Fibroblast of skin of left biceps (primary cell): ENCODE measurements at places on chromosomes 4 and X.

- DNase-seq: no peak
These were observed 220.2 kb upstream of the UGT8 start for GRCh38 chr4:114378305-114378903.

- no peak for DNase-seq
These were observed 96.5 kb downstream of the GATB start for GRCh38 chr4:151664289-151664688.

DNA sequence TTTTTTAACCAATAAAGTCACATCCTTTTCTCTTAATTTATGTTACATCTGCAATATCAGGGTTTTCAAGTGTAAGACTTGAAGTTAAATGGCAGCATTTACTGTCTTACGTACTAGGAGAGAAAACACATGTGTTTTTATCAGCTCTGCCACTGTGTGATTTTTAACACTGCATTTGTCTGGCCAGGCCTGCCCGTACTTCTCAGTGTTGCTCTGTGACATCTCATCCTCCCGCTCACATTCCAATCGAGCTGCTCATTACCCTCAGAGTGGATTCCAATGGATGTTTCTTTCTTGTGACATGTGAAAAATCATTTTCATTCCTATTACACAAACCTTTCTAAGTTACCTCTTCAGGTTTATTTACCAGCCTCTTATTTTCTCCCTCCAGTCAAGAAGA is 420.3 kb downstream of the FAT4 start:
- peak; percentile 78 for DNase-seq

DNA sequence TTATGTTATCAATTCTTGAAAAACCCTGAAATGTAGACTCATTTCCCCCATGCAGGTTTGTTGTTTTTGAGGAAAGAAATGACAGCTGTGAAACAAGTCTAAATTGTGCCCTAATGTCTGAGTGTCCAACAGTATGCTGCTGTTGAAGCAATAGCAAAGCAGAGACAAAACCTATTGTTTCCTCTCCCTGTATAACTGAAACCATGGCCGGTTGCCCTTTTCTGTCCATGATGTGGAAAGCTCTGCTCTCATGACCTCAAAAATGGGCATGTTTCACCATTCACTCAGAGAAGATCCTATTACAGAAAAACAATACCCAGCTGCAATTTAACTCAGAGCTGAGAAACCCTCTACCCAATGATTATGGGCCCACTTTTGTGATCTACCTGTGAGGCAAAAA is 312.6 kb upstream of the FTHL17 start:
- DNase-seq: no peak

DNA sequence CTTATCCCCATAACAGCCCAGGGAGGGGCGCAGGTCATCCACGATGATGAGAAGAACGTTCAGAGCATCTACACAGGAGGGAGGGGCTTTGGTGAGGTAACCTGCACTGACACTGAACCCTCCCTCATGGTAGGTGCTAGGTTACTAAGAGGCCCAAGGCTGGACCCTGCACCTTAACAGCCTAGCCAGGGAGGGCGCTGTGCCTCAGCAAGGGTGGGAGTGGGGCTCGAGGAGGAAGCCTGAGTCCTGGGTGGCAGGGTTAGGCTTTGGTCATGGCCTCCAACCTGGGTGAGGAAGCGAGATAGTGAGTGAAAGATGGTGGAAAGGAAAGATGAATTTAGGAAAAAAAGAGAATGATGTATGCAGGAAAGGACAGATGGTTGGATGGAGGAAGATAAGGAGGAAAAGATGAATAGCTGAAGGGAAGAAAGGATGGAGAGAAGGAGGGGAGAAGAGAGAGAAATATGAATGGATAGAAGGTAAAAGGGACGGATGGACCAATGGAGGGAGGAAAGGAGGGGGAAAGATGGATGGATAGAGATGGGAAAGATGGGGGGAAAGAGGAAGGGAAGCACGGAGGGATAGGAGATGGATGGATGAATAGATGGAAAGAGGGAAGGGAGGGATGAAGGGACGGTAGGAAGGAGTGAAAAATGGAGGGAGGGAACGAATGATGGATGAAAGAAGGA is 736 bp downstream of the IDS start:
- no peak for DNase-seq

GRCh38 chr4:81508411-81509185 is 36.9 kb upstream of the RASGEF1B start:
- no peak for DNase-seq

DNA sequence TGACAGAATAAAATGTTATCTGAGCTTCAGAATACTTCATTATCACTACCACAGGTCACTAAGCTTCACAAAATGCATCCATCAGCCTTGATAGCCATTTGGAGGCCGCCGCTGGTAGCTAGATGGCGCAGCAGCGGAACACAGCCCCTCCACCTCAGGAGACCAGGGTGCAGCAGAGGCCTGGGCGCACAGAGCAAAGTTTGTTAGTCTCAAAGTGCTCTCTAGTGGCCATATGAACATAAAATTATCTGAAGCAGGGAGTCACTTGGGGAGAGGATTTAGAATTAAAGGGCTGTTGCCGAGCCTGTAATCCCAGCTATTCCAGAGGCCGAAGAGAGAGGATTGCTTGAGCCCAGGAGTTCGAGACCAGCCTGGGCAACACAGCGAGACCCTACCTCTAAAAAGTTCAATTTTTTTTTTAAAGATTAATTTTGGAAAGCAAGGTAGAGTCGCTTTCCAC is 8.1 kb upstream of the DCTD start:
- DNase-seq: peak; percentile 54

DNA sequence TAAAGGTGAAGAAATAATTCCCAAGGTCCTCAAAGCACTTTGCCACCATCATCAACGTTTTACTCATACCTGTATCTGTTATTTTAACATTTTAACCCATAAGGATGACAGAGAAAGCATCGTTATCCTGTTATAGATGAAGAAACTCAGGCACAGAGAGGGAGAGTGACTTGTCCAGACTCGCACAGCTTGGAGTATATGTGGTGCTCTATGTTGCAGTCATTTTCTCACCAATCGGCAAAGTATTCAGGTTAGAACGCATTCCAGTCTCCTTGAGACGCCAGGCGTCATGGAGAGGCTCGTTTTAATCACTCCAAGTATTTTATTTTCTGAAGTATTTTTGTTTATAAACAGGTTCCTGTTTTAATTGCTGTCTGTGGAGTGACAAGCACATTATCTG is 73.5 kb downstream of the IRF2 start:
- no peak for DNase-seq

GRCh38 chr4:34718576-34719245 is 1525.6 kb downstream of the ARAP2 start:
- DNase-seq: no peak

GRCh38 chrX:20567108-20567507 is 300.4 kb upstream of the RPS6KA3 start:
- DNase-seq: no peak

- no peak for DNase-seq
These were observed 47.2 kb downstream of the UGT2B11 start for GRCh38 chr4:69167300-69167699.

GRCh38 chr4:86549163-86549788 is 44.8 kb upstream of the PTPN13 start:
- DNase-seq: no peak

GRCh38 chrX:57918750-57919436 is 8.6 kb upstream of the ZXDA start:
- DNase-seq: no peak

- no peak for DNase-seq
These were observed 59.4 kb upstream of the SLC7A11 start for GRCh38 chr4:138301536-138301935.

DNA sequence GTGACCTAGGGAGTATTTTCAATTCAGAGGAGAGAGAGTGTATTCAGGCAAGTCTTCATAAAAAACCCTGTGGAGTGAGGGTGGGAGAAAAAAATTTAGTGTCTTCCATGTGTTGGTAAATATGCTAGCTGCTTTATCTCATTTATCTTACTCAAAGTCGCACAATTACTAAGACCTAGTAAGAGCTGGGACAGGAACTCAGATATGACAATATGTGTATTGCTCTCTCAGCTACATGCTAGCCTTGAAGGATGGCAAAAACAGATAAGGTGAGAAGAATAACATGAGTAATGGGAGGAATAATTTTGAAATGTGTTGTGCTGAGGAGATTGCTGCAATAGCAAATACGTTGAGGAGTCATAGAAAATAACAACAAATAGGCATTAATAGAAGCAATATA is 458.6 kb downstream of the SH2D1A start:
- DNase-seq: no peak

GRCh38 chr4:3683744-3684421 is 82.3 kb upstream of the ADRA2C start:
- DNase-seq: no peak

DNA sequence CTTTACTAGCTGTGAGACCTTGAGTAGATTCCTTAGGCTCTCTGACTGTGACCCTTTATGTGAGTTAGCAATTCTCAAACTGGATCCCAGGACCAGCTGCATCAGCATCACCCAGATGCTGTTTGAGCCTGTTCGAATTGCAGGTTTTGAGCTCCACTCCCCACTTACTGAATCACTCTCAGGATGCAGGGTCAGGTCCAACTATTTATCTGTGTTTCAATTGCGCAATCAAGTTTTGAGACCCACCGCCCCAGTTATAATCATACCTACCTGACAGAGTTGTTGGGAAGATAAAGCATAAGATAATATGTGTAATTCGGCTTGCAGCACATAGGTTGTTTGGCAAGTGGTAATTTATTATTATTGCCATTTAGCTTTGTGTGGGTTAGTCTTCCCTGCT is 155.8 kb upstream of the DGKK start:
- no peak for DNase-seq

GRCh38 chrX:150569155-150569477 is 695 bp downstream of the MTM1 start:
- no peak for DNase-seq

DNA sequence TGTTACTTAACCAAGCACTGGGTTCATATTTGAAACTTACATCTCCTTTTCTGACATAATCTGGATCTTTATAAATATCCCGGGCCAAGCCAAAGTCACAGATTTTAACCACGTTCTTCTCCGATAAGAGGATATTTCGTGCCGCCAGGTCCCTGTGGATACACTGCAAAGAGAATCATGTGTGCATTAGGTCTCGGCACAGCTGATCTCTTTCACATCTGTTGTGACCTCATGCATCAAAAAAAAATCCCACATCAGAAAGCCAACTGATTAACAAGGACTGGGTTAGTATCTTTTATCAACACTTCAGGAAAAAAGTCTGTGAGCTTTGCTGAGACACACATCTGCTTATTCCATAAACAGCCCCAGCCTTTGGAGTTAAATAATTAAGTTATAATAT is 35.5 kb downstream of the KDR start:
- no peak for DNase-seq

- peak; percentile 75 for DNase-seq
These were observed 66.9 kb downstream of the GALNTL6 start for GRCh38 chr4:171880136-171880535.

DNA sequence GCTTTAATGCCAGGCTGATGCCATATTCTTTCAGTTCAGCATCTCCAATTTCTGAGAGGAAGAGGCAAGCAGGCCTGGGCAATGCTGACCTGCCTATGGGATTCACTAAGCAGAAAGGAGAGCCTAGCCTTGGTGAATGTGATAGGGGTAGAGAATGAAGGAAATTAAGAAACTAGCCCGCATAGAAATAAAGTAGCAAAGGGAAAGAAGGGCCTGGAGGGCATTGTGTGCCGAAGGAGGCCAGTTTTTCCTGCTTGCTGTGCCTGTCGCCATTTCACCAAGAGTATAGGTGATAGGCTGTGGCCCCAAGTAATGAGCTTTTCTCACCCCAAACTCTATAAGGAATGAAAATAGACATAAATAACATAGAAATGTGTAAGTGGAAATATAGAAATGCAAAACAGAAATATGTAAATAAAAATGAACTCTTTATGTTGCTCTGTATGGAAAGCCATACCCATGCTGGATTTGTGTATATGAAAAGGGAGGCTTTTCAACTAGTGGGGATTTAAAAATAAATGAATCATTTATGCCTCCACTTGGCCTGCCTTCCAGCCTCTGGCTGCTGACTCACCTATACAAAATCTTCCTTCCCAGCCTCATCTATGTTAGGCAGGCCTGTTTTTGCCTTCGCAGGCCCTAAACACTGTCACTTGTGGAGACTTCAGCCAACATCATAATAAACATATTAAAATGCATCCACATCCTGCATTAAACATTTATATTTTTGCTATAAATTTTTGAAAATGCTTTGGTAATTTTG is 5.1 kb upstream of the OCRL start:
- DNase-seq: no peak

GRCh38 chrX:71992711-71993110 is 82.1 kb downstream of the NHSL2 start:
- DNase-seq: no peak

DNA sequence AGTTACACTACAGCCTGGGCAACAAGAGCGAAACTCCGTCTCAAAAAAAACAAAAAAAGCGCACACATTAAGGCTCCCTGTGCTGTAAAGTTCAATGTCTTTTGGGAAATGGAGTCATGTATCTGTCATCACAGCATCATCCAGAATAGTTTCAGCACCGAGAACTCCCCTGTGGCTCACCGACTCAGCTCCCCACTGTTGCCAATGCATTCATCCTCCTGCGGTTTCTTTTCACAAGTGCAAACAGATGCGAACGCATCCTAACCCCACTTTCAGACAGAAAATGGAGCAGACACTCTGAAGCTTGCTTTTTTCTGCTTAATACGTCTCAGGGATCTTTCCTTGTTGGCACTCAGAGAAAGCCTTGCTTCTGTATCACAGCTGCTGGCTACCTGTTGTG is 13.8 kb upstream of the SH3TC1 start:
- DNase-seq: peak; percentile 86

- no peak for DNase-seq
These were observed 1.4 kb downstream of the AFAP1 start for GRCh38 chr4:7938266-7938608.

GRCh38 chr4:67522851-67523671 is 22.2 kb downstream of the CENPC start:
- DNase-seq: no peak

- DNase-seq: no peak
These were observed 193.3 kb downstream of the ANKRD50 start for GRCh38 chr4:124519196-124519595.

DNA sequence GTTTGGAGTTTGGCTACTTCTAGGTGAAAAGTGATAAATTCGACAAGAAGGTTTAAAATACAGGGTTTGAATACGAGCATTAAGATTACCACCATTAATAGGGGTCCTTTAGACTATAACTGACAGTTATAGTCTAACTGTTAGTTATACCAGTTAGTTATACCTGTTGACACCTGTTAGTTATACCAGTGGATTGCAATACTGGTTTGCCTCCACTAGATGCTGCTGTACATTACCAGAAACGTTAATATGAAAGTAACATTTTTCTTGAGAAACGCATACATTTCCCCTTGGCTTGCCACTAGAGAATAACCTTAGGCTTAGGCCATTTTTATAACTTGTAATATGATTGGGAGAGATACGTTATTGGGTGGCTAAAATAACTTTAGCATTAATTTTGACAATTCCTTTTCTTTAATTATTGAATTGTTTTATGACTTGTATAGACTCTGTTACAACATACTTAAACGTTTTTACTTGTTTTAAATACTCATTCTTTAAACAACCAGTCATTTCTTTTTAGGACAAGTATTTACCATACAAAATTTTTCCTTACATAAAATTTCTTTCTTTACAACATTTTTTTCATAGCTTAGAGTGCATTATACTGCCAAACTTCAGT is 911.2 kb downstream of the FSTL5 start:
- DNase-seq: no peak
